ENCODE measurements at places on chromosomes 2 and 18. TPM values are rescaled to one million over a fixed set of nuclear protein-coding genes. Genes with fewer than 3 reads are reported as not detected.

GRCh38 chr2:7601990-7602389 lies 684.8 kb downstream of the RNF144A start:
- DNase-seq: no peak

GRCh38 chr18:5417342-5417741 lies 121.8 kb upstream of the ZBTB14 start:
- DNase-seq: no peak

DNA sequence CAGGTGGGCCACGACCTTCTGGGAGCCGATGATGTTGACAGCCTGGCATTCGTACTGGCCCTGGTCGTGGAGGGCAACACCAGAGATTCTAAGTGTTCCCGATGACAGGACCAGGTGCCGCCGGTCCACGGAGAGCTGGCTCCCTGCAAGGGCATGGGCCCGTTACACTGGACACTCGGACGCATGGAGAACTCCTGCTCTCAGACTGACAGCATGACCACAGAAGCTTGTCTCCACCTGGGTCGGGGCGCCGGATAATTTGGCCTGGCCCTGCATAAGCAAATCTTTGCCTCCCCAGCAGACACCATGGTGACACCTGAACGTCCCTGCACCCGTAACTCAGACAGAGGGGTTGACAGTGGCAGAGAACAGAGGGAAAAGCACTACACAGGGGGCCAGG lies 80.7 kb downstream of the PXDN start:
- DNase-seq: no peak

DNA sequence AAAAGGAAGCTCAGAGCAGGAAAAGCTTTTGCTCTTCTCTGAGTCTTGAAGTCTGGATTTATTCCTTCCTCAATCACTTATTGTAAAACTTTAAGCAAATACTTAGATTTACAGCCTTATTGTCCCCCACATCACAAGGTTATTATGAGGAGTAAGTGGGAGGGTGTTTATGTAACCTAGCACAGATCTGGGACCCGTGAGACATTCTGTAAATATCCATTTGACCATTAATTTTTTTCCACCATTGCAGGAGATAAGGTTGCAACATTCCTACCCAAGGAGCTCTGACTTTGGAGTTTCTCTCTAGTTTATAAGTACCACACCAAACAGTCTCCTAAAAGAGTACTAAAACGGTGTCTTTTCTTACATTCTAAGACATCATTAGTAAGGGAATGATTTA lies 52.1 kb upstream of the CTIF start:
- no peak for DNase-seq

GRCh38 chr2:190844700-190845401 lies 35.8 kb upstream of the GLS start:
- no peak for DNase-seq

- no peak for DNase-seq
These were observed 24.4 kb downstream of the MRPL33 start for GRCh38 chr2:27795868-27796277.

DNA sequence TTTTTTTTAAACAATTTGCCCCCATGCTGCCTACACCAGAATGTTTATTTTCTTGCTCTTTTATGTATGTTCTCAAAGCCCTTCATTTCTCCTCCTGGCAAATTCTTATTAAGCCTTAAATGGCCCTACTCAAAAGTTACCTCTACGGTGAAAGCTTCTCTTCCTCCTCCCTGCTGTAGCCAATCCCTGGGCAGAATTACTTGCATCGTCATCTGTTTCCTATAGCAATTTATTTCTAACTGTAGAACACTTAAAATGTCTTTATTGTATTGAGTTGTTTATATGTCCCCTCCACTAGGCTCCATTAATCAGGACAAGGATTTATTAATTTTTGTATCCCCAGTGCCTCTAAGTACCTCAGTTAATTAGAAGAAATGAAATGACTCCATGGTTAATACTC lies 2.5 kb upstream of the RAD51AP2 start:
- DNase-seq: peak; percentile 80

DNA sequence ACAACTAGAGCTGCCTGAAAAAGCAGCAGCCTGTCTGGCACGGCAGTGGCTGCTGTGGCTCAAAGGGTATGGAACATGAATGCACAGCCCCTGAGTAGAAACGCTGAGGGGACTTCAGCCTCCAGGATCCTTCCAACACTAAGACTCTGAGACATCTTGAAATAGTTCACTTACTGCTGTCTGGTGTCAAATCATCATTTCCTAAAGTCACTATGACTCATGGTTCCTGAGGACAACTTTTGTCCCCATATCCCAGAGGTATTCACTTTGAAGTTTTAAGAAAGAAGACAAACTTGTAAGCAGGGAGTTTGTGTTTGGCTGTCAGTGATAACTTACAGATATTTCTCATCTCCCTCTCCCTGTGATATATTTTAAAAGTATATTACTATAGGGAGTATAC lies 33.3 kb upstream of the NEB start:
- no peak for DNase-seq

DNA sequence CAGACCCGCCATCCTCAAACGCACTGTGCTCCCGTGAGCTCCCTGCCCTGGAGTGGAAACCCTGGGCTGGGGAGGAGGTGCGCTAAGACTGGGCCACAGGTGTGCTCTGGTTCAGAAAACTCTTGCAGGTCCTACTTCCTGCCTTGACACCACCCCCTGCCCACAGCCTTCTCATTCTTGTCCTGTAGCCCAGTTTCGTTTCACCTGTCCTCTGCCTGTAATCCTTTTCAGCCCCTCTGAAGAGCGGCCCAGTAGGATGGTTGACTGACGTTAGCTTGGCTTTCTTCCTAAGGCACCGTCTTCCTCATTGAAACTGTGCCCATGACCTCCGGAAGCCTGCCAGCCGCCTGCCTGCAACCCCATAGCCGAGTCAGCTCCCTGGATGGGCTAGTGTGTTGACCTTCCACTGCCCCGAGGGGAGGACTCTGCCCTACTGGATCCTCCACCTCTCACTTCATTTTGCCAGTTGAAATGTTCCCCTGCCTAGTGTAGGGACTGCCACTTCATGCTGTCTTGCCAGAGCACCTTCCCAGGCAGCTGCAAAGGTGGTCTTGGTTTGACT lies 116.9 kb downstream of the AGAP1 start:
- DNase-seq: no peak

- DNase-seq: no peak
These were observed 39.5 kb downstream of the ADNP2 start for GRCh38 chr18:80148326-80149199.

DNA sequence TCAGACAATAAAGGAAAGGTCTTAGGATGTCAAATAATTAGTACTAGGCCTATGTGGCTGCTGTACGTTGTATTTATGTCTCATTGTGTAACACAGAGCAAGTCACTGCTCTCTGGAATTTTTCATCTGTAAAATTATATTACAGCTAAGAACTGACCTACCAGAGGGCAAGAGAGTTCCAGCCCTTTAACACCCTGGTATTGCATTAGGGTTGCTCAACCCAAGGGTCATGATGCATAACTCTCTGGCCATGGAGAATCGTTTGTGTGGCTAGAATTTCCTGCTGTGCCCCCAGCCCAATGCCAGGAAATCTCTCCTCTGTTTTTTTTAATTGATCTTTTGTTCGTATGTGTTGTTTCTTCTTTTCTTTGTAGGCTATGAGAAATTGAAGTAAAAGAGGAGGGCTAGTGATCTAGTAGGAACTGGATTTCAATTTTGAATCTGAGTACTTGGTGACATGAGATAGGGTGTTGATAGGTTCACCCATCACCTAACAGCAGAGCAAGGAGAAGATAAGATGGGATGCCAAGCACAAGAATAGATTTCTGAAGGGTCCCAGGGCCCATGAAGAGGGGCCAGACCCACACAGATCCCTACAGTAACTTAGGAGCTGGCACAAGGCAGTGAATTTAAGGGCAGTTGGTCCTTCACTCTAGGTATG lies 571.2 kb upstream of the TNP1 start:
- DNase-seq: no peak

GRCh38 chr18:40120796-40121391 lies 1834.1 kb upstream of the PIK3C3 start:
- DNase-seq: no peak

DNA sequence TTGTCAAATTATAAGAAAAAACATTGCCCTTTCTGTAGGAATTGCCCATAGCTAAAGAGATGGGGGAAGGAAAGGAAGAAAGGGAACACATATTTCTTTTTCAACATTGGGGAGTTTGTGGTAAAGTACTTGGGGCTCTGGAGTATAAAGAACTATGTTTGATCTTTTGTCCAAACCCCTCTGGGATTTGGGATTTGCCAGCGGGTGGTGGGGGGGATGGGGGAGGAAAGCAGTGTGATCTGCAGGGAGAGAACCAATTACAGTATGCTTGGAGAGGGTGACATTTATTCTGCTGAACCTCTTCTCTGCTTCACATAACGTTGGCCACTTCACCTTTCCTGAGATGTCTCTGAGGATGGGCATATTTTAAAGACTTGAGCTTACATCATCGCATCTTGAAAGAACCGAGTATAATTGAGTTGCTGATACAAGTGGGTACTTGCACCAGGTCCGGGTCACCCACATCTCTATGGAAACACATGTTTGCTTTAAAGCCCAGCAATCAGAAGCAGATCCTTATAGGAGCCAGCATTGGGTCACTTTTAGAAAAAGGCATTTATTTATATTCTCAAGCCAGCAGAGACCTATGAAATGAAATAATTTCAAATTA lies 73.1 kb downstream of the SPATS2L start:
- no peak for DNase-seq

DNA sequence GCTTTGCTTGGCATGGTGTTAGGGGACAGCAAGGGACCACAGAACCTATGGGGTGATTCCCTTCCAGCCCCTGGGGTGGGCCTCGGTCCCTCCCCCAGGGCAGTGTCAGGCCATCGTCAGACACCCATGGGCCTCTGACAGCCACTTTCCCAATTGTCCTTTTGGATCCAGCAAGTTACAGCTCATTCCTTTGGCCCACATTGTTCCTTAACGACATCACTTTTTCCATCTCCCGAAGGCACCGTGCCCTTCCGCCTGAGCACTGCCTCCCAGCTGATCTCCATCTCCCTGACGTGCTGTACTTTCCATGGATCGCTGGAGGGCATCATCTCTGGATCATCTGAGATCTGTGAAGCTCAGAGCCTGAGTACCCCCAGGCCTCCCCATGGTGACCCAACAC lies 10.4 kb upstream of the KCNK3 start:
- no peak for DNase-seq

DNA sequence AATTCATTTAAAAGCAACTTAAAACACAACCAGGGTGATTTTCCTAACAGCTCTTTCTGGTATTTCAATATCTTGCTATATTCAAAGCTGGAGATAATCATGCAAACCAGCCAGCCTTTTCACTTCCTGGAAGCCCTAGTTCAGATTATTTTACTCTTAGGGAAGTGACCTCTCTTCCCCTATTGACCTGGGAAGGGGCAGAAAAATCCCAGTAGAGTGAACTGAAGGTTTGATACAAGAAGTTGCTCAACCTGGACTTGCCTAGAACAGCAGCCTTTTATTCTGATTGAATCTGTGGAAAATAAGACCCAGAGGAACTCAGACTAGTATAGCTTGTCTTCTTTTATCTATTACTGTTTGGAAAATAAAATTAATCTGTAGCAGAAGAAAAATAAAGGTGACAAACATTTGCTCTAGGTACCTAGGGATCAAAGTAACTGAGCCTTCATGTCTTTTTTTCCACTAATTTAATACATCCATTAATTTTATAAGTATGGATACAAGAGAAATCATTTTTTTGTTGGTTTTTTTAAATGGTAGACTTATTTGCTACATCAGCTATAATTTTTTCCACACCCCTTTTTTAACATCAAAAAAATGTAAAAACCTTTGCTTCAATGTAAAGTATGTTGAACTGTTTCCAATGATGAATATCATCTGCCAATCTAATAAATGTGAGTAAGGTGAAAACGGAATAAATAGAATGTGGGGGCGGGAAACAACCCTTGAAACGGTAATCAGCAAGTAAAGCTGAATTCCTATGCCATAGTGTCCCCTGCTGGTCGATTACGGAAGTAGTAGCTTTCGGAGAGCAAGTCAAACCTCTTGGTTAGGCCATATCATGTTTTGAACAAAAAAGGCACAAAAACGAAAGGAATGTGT lies 629.9 kb downstream of the NRXN1 start:
- DNase-seq: peak; percentile 75

DNA sequence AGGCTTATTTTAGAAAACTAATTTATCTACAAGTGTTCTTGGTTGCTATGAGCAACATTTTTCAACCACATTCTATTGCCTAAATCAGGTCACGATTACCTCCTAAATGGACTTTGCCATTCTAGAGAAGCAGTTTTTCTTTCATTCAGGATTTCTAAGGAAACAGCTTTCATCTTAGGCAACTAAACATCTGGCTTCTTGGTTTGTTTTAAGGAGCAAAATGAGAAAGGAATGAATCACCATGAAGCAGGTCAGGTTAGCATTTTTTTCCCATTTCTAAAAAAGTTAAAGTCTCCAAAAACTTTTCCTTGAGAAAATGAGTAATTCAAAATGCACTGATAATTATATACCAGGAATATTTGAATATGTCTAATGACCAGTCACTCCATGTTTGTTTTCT lies 114.8 kb downstream of the GAREM1 start:
- no peak for DNase-seq

DNA sequence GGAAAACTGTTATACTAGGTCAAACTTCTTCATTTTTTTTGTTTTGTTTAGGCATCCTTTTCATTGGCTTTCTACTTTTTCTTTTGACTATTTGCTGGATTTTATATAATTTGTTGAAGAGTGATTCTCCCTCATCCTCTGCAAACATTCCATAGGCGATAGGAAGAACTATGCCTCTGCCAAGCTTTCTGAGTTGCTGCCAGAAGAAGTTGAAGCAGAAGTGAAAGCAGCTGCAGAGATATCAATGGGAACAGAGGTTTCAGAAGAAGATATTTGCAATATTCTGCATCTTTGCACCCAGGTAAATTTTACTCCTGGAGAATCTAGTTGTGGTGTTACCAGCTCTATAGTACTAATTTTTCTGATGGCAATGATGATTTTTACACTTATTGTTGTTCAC lies 25.4 kb downstream of the NOP58 start:
- no peak for DNase-seq

DNA sequence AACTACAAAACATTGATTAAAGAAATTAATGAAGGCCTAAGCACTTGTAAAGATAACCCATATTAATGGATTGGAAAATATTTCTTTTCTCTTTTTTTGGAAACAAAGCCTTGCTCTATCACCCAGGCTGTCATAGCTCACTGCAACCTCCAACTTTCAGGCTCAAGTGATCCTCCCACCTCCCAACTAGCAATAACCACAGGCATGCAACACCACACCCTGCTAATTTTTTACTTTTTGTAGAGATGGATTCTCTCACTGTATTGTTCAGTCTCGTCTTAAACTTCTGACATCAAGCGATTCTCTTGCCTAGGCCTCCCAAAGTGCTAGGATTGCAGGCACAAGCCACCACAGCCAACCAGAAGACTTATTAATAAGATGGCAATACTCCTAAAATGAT lies 73.4 kb upstream of the NDUFV2 start:
- DNase-seq: no peak

- DNase-seq: no peak
These were observed 7.4 kb upstream of the RMC1 start for GRCh38 chr18:23495723-23496440.

TTR gene
- total RNA-seq: 0.18 TPM

QPCT gene
- 2,187 TPM for total RNA-seq

C2orf66 gene
- total RNA-seq: not detected

IL1R1 gene
- total RNA-seq: 1.3 TPM

SERPINB13 gene
- total RNA-seq: not detected

PNPT1 gene
- total RNA-seq: 63.1 TPM

MC5R gene
- not detected for total RNA-seq

All from SK-MEL-5 (cell line).